ENCODE measurements at places on chromosomes 13 and 19.

- no peak for DNase-seq
Observed at GRCh38 chr13:39656325-39656677, 839 bp downstream of the COG6 start.

DNA sequence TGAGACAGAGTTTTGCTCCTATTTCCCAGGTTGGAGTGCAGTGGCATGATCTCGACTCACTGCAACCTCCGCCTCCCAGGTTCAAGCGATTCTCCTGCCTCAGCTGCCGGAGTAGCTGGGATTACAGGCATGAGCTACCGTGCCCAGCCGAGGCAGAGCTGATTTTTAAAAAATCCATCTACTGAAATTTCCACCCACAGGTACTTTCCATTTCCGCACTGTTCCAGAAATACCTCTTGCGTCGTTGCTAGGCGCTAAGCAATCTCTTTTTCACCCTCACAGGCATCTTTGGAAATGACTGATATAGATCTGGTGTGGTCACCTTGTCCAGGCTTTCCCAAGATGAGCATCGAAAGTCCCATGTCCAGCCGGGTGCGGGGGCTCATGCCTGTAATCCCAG, 9.4 kb downstream of the TMEM38A start:
- no peak for DNase-seq

DNA sequence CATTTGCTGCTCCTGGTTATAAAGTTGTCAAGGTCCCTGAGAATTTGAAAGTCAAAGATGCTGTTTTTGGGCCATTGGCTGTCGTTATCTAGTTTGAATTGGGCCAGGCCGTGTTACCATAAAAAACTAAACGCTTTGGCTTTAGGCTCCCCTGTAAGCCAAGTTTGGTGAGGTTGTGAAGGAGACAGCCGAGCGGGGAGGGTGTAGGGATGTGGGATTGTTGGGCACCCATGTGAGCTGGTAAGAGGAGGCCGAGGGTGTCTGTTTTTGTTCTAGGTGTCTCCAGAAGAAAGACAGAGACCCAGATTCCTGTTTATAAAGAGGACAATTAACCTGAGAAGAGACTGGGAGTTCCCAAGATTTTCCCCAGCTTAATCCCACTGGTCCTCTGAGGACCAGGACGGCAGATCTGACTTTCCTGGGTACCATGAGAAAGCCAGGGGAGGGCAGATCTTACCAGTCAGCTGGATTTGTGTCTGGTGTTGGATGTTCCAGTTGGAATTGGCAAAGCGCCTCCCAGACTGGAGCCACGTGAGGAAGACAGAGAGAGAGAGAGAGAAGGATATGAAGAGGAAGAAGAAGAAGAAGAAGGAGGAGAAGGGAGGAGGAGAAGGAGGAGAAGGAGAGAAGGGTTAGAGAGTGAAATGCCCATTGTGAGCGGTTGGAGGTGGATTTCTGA, 25.1 kb downstream of the TMEM255B start:
- no peak for DNase-seq

- no peak for DNase-seq
Observed at GRCh38 chr19:47158879-47159503, 28.4 kb downstream of the SAE1 start.

Data from T1000 (cell line).